ENCODE measurements at places on chromosomes 12 and 14. TPM values are rescaled to one million over a fixed set of nuclear protein-coding genes. Genes with fewer than 3 reads are reported as not detected.

The FLRT2 gene
- 171 TPM for total RNA-seq

DNA sequence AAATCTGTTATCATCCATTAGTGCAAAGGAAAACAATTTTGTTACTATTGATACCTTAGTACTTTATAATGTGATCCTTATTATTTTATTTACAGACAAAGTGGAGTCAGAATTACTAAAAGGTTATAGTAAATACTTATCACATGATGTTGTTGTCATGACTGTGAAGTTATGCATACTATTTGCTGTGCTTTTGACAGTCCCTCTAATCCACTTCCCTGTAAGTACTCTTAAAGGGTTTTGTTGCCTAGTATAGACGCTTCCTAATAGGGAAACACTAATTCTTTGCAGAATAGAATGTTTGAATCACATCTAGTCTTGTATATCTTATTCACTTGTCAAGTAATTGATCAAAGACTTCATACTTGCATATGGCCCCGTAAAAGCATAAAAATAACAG, 69.4 kb downstream of the SLC38A6 start:
- no peak for DNase-seq

DNA sequence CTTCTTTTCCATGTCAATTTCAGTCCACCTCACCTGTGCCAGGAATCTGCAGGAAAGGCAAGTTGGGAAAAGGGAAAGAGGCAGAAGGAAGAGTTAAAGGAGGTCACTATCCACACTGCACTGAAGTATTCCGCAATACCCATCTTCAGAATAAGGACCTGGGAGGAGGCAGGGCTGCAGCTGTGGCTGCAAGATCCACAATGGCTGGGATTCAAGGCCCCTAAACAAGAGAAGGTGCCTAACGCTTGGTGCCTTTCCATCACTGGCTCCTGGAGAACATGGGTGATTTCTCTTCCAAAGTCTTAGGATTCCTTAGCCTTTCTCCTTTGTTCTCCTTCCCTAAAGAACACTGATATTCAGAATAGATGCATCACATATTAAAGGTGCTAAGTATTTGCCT, 204.0 kb downstream of the GRIN2B start:
- no peak for DNase-seq

- no peak for DNase-seq
Observed at GRCh38 chr14:20866963-20867362, 24.2 kb upstream of the RNASE3 start.

GRCh38 chr12:39816671-39817185, 197.1 kb upstream of the ABCD2 start:
- no peak for DNase-seq

DNA sequence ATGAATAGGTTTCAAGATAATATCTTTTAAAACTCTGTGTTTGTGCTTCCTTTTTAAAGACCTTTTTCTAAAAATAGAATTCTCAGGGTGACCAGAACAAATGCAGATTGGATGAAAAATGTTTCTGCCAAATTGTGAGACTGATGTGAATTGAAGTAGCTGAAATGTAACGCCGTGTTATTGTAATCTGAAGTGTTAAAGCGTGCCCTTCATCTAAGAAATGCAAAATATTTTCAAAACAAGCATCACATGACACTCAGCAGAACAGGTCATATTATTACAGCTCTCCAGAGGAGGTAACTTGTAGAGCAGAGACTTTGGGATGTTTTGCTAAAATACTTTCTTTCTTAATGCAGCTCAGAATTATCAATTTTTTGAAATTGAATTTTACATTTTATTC, 90.0 kb upstream of the PLEKHA5 start:
- DNase-seq, result no peak

DNA sequence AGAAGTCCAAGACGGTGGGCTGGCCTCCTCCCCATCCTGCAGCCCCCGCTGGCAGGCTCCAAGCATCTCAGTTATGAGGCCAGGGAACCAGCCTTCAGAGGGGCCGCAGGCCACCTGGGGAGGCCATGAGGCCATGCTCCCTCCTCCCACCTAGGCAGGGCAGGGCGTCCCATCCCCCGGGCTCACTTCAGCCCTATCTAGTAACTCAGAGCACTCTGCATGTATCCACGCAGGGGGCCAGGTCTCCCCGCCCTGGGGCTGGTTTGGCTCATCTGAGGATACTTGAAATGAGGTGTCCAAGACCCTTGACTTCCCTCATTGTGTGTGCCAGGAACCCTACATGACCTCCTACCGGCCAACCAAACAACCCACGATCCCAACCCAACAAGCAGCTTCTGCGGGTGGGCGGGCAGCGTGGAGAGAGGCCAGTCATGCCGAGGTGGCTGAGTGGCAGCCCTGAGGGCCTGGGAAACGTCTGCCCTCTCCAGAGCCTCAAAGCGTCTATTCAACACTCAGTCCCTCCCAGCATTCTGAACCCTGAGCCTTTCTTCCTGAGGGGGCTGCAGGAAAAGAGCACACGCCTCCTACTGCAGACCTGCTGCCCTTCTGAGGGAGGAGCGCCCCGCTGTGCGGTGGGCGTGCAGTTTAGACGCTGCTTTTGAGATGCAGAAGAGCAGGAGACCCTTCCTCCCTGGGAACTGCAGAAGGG, 16.8 kb downstream of the ISCA2 start:
- DNase-seq, result peak; percentile 69

The MFAP5 gene
- total RNA-seq, result 86.4 TPM

The LHX5 gene
- not detected for total RNA-seq

DNA sequence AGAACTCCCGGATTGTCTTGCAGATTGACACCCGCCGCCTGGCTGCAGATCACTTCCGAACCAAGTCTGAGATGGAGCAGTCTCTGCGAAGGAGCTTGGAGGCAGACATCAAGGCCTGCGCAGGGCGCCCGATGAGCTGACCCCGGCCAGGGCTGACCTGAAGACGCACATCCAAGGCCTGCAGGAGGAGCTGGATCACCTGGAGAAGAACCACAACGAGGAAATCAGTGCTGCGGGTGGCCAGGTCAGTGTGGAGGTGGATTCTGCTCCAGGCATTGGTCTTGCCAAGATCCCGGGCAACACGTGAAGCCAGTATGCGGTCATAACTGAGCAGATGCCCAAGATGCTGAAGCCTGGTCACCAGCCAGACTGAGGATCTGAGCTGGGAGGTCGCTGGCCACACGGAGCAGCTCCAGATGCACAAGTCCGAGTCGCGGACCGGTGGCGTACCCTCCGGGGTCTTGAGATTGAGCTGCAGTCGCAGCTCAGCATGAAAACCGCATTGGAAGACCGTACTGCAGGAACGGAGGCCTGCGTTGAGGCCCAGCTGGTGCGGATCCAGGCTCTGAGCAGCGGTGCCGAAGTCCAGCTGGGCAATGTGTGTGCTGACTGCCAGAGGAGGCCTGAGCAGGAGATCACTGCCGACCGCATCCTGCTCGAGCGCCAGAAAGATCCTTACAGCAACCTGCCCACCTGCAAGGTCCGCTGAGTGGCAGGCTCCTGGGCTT, 12.4 kb upstream of the A2M start:
- DNase-seq, result no peak

The KRT6C gene
- not detected for total RNA-seq

DNA sequence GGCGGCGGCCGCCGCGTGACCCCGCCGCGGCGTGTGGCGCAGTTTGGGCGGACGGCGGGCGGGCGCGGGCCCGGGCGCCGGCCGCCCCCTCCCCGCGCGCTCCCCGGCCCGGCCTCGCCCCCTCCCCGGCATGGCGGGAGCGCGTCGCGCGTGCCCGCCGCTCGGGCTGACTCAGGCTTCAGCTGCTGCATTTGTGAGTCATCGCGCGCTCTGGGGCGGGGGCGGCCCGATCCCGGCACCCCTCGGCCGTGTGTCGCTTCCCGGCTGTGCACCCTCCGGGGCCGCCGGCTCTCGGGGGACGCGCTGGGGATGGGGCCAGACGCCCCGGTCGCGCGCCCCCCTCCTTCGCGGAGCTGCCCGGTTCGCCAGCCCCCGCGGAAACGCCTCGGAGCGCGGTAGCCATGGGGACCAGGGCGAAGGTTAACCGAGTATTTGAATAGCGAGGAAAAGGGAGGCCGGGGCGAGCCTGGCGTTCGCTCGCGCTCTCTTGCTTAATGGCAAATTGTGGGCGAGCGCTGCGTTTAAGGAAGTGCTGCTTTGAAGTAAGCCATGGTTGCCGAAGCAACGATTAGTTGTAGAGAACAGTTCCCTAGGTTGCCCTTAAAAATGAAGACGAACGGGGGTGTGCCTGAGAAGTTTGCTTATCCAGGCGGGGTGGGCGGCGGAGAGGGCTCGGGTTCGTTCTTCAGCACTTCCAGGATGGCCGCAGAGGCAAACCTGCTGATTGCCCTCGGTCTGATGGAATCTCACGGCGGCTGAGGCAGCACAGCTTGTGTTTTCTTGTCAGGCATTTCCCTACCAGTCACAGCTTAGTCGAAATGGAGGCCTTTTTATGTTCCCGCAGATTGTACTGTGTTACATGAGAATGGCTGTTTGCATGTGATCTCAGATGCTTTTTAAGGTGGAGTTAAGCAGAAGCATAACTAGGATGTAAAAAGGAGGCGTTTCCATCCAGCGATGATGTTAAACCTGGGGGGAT, 896 bp downstream of the EIF5 start:
- peak; percentile 63 for DNase-seq

- DNase-seq, result peak; percentile 32
Observed at GRCh38 chr12:43444940-43445564, 107.0 kb downstream of the ADAMTS20 start.

The OR6J1 gene
- total RNA-seq, result not detected

- no peak for DNase-seq
Observed at GRCh38 chr12:4768341-4768740, 48.1 kb downstream of the GALNT8 start.

The ANKRD9 gene
- total RNA-seq, result 7.9 TPM

GRCh38 chr12:96907671-96908422, 790 bp downstream of the NEDD1 start:
- DNase-seq, result peak; percentile 36

The RILPL2 gene
- total RNA-seq, result 1.4 TPM

DNA sequence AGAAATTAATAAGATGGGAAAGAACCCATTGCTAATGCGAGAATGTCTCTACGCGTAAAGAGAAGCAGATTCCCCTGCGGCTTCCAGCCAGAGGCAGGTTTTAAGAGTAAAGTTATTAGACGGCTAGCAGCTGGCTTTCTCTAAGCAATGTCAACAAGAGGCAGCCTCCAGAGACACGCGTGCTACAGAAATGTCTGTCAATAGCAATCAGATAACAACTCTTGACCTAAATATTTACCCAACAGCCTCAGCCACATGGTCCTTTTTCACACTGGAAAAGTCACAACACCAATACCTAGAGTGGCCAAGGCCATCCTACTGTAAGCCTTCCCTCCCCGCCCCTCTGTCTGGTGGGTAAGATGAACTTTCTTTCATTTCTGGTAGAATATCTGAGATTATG, 146.0 kb upstream of the SFSWAP start:
- DNase-seq, result no peak

DNA sequence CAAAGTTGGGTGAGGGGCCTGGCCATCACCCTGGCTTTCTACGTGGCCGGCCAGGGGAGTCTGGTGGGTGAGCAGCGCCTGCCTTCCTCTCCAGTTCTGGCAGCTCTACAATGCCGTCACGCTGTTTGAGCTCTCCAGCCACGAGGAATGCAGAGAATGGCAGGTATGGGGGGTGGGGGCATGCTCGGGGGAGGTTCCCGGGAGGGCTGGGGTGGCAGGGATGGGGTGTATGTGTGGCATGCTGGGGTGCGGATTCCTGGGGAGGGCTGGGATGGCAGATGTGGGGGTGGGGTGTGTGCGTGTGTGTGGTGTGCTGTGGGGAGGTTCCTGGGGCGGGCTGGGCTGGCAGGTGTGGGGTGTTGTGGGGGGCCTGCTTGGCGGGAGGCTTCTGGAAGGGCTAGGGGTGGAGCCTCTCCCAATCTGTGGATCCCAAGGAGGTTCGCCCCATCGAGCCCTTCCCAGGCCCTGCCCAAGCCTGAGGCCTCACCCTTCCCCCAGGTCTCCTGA, 18.5 kb downstream of the RHOF start:
- no peak for DNase-seq

- DNase-seq, result no peak
Observed at GRCh38 chr12:66709457-66709773, 30.5 kb upstream of the GRIP1 start.

DNA sequence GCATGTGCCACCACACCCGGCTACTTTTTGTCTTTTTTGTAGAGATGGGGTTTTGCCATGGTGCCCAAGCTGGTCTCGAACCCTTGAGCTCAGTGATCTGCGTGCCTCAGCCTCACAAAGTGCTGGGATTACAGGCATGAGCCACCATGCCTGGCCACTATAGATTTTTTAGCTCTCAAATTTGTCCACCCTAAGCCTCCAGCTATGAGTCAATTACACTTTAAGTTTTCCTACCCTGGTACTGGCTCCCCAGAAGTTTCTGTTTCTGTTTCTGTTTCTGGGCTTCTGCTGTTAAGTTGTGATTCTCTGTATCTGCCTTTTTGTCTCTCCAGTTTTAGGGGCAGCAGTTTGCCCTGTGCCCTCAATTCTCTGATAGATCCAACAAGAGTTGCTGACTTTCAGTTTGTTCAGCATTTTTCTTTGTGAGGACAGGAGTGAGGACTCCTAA, 4.4 kb upstream of the TINF2 start:
- no peak for DNase-seq

- no peak for DNase-seq
Observed at GRCh38 chr14:66360366-66360926, 125.7 kb upstream of the CCDC196 start.
